ENCODE measurements at places on chromosomes 2 and 18. TPM values are rescaled to one million over a fixed set of nuclear protein-coding genes. Genes with fewer than 3 reads are reported as not detected.
A peak's percentile ranks its signal among the peaks of the same experiment; 100 is the strongest.

- no peaks in the 10 kb centered on the region for H3K36me3 ChIP-seq
- no peak for DNase-seq
- H3K27ac ChIP-seq = no peak overlapping the region
- no peak overlapping the region for H3K4me3 ChIP-seq
Measured at GRCh38 chr2:175468431-175469098, 287.1 kb upstream of the ATP5MC3 start.

Gene DCC
- 8.4 TPM for total RNA-seq

DNA sequence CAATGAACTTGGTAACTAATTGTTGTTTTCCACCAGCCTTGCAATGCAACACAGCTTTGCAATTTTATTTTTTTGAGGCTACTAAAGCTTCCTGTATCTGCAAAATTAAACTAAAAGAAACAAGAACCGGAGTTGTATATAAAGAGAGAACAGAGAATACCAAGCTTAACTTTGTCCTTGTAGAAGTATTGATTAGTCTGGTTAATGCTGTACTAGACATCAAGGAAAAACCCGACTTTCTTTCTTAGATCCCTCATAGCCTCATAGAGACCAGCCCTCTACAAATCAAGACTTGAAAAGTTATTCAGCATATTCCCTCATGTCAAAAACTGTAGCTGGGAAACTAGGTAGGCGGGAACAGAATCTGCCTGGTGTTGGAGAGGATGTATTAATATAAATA is 1.7 kb upstream of the ASAP2 start:
- peak overlapping the region; percentile 89 for H3K27ac ChIP-seq
- H3K27me3 ChIP-seq = no peaks in the 10 kb centered on the region
- H3K4me1 ChIP-seq = peaks cover 45% of the 10 kb centered on the region
- no peaks in the 10 kb centered on the region for H3K36me3 ChIP-seq
- peak overlapping the region; percentile 74 for H3K4me3 ChIP-seq

Gene DNAJB2
- 66.2 TPM for total RNA-seq

DNA sequence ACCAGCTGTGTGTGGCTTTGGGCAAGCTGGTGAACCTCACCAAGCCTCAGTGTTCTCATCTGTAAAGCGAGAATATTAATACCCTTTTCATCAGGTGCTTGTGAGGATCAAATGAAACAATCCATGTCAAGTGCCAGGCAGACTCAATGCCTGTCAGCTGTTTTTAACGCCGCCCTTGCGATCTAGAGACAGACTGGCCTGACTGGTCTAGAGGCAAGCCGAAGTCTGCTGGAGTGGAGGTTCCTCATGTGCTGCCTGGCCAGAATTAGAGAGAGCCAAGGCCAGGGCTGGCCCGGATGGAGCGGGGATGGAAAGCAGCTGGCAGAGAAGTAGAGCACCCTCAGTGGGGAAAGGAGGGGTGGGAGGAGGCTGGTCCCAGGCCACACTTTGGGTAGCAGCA is 74.5 kb upstream of the B3GNT7 start:
- no peak overlapping the region for H3K4me3 ChIP-seq
- H3K36me3 ChIP-seq = peaks cover 14% of the 10 kb centered on the region
- DNase-seq = no peak
- no peaks in the 10 kb centered on the region for H3K27me3 ChIP-seq
- peaks cover 7% of the 10 kb centered on the region for H3K4me1 ChIP-seq

DNA sequence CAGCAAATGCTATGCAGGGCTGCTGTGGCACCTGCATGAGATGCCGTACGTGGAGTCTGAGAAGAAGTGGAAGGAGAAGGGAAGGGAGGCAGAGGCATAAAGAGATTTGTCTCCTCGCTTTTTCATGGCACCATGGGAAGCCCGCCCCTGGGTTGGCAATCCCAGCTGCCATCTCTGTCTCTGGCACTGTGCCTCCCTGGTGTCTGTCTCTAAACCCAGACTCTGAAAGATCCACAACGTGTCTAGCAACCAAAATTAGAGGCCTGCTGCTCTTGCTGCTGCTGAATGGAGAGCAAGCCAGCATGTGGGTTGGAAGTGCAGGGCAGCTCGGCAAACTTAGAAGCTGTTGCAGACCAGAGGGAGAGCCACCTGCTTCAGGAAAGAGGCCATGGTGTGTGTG is 53.1 kb downstream of the INO80C start:
- H3K4me3 ChIP-seq = no peak overlapping the region
- H3K36me3 ChIP-seq = no peaks in the 10 kb centered on the region
- no peak for DNase-seq
- H3K4me1 ChIP-seq = no peaks in the 10 kb centered on the region
- no peak overlapping the region for H3K27ac ChIP-seq
- H3K27me3 ChIP-seq = no peaks in the 10 kb centered on the region

Gene CLEC4F
- not detected for total RNA-seq

Gene CCDC74B
- 10.9 TPM for total RNA-seq

- H3K4me1 ChIP-seq = peaks cover 4% of the 10 kb centered on the region
- H3K36me3 ChIP-seq = no peaks in the 10 kb centered on the region
- peak overlapping the region; percentile 88 for H3K27ac ChIP-seq
- H3K4me3 ChIP-seq = no peak overlapping the region
- peaks cover 13% of the 10 kb centered on the region for H3K27me3 ChIP-seq
Measured at GRCh38 chr2:219912491-219912921, 285.1 kb downstream of the SLC4A3 start.

GRCh38 chr2:20917719-20918572 is 95.0 kb upstream of the LDAH start:
- no peaks in the 10 kb centered on the region for H3K36me3 ChIP-seq
- DNase-seq = no peak
- H3K27ac ChIP-seq = no peak overlapping the region
- H3K27me3 ChIP-seq = peaks cover 30% of the 10 kb centered on the region
- H3K4me3 ChIP-seq = no peak overlapping the region

Gene SPATA3
- total RNA-seq = not detected

DNA sequence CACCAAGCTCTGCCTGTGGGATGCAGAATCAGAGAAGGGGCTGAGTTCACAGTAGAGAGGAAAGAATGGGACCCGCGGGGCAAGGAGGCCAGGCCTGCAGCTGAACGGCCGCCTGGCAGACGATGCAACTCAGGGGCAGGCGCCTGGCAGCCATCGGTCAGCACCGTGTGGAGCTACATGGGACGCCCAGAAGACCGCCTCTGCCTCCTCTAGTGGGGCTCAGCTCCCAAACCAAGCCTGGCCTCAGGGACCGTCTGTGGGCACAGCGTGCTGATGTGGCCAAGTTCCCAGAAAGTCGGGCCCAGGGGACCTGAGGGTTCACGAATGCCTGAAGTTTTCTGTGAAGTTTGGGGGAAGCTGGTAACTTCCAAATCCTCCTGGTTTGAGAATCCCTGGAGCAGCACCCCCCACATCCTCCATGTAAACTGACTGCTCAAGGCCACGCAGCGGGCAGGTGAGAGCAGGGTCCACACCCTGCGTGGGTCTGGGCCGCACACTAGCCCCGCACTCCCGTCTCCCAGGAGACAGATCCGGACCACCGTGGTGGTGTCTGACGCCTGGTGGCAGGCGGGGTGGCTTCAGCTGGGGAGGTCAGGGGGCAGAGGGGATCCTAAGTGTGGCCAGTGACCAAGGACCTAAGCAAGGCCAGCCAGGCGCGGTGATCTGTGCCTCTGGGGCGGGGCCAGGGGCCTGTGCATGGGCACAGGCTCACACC is 14.6 kb downstream of the SNORC start:
- peaks cover 4% of the 10 kb centered on the region for H3K27me3 ChIP-seq
- H3K4me1 ChIP-seq = no peaks in the 10 kb centered on the region
- no peak overlapping the region for H3K4me3 ChIP-seq
- DNase-seq = no peak
- H3K27ac ChIP-seq = peak overlapping the region; percentile 76

Gene RFTN2
- 5.4 TPM for total RNA-seq

- H3K27me3 ChIP-seq = peaks cover 13% of the 10 kb centered on the region
- H3K27ac ChIP-seq = no peak overlapping the region
- no peak overlapping the region for H3K4me3 ChIP-seq
- DNase-seq = no peak
- H3K36me3 ChIP-seq = no peaks in the 10 kb centered on the region
Measured at GRCh38 chr2:118431165-118431517, 342.9 kb downstream of the INSIG2 start.

- no peak overlapping the region for H3K27ac ChIP-seq
- no peaks in the 10 kb centered on the region for H3K4me1 ChIP-seq
- no peak overlapping the region for H3K4me3 ChIP-seq
- no peaks in the 10 kb centered on the region for H3K36me3 ChIP-seq
- no peak for DNase-seq
Measured at GRCh38 chr2:160517731-160518130, 24.1 kb upstream of the RBMS1 start.

GRCh38 chr2:74436848-74437695 is 4.7 kb downstream of the RTKN start:
- no peak overlapping the region for H3K27ac ChIP-seq
- peaks cover 9% of the 10 kb centered on the region for H3K36me3 ChIP-seq
- no peak overlapping the region for H3K4me3 ChIP-seq
- no peak for DNase-seq
- H3K4me1 ChIP-seq = peaks cover 22% of the 10 kb centered on the region
- no peaks in the 10 kb centered on the region for H3K27me3 ChIP-seq

Gene FAM168B
- total RNA-seq = 111 TPM

GRCh38 chr2:71550801-71551630 is 97.7 kb downstream of the DYSF start:
- H3K4me1 ChIP-seq = peaks cover 14% of the 10 kb centered on the region
- H3K27me3 ChIP-seq = no peaks in the 10 kb centered on the region
- no peak for DNase-seq
- no peaks in the 10 kb centered on the region for H3K36me3 ChIP-seq
- no peak overlapping the region for H3K4me3 ChIP-seq
- no peak overlapping the region for H3K27ac ChIP-seq

DNA sequence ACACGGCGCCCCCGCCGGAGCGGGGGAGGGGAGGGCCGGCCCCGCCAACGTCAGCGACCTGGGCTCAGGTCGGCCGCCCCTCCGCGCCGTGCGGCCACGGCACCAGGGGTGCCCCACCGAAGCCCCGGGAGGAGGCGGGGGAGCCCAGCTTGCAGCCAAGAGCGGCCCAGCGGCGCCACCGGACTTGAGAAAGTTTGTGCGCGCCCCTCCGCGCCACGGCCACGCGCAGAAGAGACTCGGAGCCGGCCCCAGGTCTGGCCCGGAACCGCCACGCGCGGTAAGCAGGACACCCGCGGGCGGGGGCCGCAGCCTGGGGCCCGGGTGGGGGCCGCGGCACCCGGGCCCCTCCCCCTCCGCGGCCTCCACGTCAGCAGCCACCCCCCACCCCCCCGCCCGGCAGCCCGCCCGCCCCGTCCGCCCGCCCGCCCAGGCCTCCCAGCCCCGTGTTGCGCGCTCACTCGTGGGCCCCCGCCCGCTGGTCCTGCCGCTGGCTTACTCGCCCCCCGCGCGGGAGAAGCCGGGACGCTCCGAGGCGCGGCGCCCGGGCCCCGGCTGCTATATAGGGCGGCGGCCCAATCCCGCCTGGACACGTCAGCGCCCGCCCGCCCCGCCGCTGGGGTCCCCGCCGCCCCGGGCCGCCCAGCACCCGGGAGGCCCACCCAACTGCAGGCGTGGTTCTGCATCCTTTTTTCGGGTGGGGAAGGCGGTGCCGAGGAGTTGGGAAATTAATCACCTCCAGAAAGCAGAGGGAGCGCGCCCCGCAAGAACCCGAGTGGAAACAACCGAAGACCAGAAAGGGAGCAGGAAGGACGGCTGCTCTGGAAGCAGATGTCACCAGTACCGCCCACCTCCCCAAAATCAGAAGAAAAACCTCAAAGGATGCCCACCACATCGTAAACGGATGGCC is 42.9 kb downstream of the HDLBP start:
- H3K27ac ChIP-seq = peak overlapping the region; percentile 67
- DNase-seq = peak; percentile 30
- peak overlapping the region; percentile 69 for H3K4me3 ChIP-seq

Gene CYP27A1
- 16.4 TPM for total RNA-seq

Gene XIRP2
- 0.12 TPM for total RNA-seq

DNA sequence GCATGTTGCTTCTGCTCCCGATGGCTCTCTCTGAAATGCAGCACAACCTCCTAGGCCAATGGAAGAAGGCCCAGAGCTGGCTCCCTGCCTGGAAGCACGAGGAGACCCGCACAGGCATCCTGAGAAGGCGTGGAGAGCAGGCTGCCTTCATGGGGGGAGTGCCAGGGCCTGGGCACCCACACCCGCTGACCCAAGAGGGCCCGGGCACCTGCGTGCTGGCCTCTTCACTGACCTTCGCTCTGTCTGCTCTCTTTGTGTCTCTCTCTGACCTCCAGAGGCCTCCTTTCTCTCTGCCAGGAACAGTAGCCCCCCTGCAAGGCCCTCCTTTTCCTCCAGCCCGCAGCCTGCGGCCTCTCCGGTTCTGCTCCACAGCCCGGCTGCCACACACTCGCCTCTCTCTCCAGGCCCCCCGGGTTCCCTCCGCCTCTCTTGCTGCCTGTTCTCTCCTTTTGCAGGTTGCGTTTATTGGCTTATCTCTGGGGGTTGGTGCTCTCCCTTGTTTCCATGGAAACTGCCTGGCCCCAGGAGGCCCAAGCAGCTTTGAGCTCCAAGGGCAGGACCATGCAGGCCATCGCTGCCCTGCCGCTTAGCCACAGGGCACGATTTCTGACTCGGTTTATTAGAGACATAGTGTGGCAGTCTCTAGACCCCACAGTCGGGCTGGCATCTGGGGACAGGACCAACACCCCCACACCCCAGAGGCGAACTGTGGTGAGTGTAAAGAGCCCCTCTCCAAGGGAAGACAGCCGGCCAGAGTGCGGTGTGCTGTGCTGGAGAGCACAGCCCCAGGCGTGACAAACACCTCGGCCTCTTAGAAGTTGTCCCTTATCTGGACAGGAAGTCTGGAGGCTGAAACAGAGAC is 1.7 kb downstream of the MZT2B start:
- H3K27me3 ChIP-seq = no peaks in the 10 kb centered on the region
- no peak for DNase-seq
- H3K4me3 ChIP-seq = peak overlapping the region; percentile 73
- H3K36me3 ChIP-seq = no peaks in the 10 kb centered on the region
- peak overlapping the region; percentile 60 for H3K27ac ChIP-seq
- H3K4me1 ChIP-seq = peaks cover 16% of the 10 kb centered on the region

Gene IL36G
- total RNA-seq = not detected

Gene CRYGC
- not detected for total RNA-seq

- peaks cover 6% of the 10 kb centered on the region for H3K27me3 ChIP-seq
- no peak overlapping the region for H3K4me3 ChIP-seq
- DNase-seq = no peak
- H3K36me3 ChIP-seq = no peaks in the 10 kb centered on the region
Measured at GRCh38 chr2:206202446-206202845, 42.8 kb downstream of the EEF1B2 start.
